OCI-LY7 (cell line): ENCODE measurements at places on chromosomes 5 and 9. TPM values are rescaled to one million over a fixed set of nuclear protein-coding genes. Genes with fewer than 3 reads are reported as not detected.

- DNase-seq: no peak
Measured at GRCh38 chr5:5139777-5140478, at the start of gene ADAMTS16. TSS of gene ADAMTS16 (plus strand) at chr5:5140330. CDS start at chr5:5140468, 138 bp downstream.

Gene SLC25A48
- not detected in 2 replicates for total RNA-seq

Gene LCN1
- not detected in 2 replicates for total RNA-seq

Gene FRMD3
- 0.48 and 0.65 TPM in 2 replicates for total RNA-seq

- no peak for DNase-seq
Measured at GRCh38 chr5:121366515-121366914, 485.2 kb upstream of the FTMT start.

GRCh38 chr5:98104454-98105188 is 668.8 kb upstream of the RGMB start:
- DNase-seq: no peak

GRCh38 chr9:90684736-90685135 is 42.1 kb upstream of the DIRAS2 start:
- DNase-seq: no peak

DNA sequence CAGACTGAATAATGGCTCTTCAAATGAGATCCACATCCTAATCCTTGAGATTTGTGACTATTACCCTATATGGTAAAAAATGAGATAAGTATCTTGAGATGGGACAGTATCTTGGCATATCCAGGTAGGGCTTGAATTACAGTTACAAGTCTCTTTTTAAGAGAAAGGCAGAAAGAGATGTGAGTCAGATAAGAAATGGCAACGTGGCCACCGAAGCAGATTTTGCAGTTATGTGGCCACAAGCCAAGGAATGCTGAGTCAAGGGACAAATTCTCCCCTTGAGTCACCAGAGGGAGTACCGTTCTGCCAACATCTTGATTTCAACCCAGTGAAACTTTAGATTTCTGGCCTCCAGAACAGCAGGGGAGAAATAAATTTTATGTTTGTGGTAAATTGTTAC is 1983.0 kb upstream of the C9orf72 start:
- no peak for DNase-seq

- DNase-seq: no peak
Measured at GRCh38 chr5:168132241-168132641, 159.2 kb upstream of the WWC1 start.
